ENCODE measurements at places on chromosomes 2 and 18.

DNA sequence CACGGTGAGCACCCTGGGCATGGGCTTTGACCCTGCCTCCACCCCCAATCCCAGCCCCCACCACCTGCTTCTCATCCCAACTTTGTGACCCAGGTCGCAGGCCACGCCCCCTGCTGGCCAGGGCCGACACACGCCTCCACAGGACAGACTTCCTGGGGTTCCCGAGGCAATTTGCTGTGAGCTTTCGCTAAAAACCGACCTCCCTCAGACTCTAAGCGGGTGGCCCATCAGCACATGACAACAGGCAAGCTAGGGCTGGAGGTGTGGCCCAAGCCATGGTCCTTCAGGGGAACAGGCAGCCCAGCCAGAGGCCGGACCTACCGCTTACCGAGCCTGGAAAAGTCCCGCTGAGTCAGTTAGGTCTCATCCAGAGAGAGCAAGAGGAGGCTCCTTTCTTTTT lies 31.9 kb downstream of the C1QL2 start:
- peak; percentile 58 for DNase-seq

GRCh38 chr2:171522052-171522787 lies at the start of gene CYBRD1:
Gene CYBRD1 (plus strand): TSS chr2:171522474. CDS start chr2:171522546, 72 bp downstream.
- DNase-seq = peak; percentile 96

DNA sequence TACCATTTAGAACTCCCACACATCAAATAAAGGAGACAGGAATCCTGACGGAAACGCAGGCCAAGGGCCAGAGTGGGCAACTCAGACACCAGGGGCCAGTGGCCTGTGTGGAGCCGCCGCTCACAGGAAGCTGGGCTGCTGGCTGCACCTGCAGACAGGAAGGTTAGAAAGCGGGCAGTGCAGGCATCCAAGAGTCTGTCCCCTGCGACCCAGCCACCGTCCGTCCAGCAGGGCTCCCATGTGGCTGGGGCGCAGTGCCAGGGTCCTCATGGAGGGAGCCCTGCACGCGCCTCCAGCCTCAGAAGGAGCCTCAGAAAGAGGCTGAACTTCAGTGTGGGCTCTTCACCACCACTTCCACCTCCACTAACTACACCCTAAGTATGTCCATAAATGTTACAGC lies 2.5 kb upstream of the ANO7 start:
- DNase-seq = no peak

GRCh38 chr2:42135381-42136312 lies 33.5 kb upstream of the EML4 start:
- DNase-seq = no peak

GRCh38 chr18:10299643-10300042 lies 154.8 kb upstream of the APCDD1 start:
- no peak for DNase-seq

- DNase-seq = no peak
Observed at GRCh38 chr2:70895998-70896764, 39.5 kb upstream of the ATP6V1B1 start.

DNA sequence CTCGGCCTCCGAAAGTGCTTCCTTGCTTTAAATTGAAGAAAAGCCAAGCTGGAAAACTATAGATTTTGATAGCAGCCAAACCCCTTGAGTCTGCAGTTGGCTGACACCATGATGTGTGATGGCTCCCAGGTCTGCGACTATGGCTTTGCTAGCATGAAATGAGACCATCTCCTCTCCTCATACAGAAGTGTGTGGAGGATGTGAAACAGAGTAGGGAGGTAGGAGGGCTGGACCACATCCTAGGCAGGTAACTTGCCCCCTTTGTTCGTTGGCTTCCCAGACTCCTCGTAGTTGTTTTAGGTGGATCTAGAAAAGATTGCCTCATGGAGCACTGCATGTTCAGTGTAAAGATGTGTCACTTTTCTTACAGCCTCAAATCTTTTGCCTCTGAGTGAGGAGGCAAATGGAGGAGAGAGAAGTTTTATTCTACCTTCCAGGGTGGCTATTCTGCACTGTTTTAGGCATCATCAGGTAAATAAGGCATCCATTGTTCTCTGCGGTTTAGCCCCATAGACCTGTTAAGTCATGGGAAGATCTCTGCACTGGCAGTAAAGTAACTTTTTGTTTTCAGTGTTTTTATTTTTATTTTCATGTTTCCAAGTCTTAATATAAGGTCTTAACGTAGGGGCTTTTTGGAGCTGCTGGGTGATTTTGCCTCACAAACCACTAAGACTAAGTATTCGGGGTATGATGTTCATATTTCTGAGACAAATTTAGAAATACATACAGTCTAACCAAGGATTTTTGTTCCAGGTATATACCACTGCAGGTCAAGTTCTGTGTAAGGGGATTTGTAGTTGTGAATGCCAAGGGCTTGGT lies 40.1 kb downstream of the MGAT5 start:
- no peak for DNase-seq

- DNase-seq = peak; percentile 55
Observed at GRCh38 chr18:63848159-63848558, 39.3 kb upstream of the SERPINB2 start.

GRCh38 chr2:241000831-241001321 lies 2.5 kb downstream of the SNED1 start:
- DNase-seq = no peak

GRCh38 chr2:10246831-10247230 lies 55.9 kb upstream of the HPCAL1 start:
- DNase-seq = no peak

DNA sequence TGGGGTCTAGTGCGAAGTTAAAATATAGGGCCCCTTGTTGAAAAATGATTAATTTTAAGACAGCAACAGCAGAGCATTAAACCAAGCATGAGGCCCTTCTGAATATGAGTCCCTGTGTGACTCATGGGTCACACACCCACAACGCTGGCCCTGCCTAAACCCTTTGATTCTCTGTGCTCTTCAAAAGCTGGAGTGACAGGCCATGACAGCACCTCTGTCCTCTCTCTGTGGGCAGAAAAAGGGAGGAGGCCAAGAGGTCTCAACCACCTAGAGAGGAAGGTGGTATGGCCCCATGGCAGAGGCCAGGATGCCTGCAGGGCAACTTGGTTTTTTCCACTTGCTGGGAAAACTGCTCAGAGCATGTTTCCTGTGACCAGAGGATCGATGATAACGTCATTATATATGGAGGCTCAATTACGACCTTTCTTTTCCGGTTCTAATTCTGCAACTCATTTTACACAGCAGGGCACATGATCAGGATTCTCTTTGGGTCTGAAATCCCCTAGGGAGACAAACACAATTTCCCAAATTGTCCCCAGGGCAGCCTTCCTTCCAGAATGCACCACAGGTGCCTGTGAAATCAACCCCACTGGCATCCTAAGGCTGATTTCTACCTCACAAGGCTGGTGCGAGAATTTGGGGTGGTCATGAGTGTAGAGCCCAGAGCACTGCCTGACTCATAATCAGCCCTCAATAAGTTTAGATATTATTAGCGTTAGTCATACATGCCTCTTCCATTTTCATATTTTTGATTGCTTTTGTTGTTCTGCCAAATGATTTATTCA lies 102.0 kb upstream of the PPP1CB start:
- no peak for DNase-seq

DNA sequence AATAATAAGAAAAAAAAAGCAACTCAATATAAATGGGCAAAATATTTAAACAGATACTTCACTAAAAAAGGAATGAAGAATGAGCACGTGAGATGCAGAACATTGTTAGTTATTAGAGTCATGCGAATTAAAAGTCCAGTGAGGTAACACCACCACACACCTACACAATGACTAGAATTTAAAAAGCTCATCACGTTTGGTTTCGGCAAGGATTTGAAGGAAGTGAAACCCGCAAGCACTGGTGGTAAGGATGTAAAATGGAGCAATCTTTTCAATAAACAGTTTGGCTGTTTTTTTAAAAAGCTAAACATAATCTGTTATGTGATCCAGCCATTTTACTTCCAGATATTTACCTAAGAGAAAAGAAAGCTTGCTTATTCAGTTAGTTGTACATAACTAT lies 1181.6 kb upstream of the CELF4 start:
- no peak for DNase-seq

DNA sequence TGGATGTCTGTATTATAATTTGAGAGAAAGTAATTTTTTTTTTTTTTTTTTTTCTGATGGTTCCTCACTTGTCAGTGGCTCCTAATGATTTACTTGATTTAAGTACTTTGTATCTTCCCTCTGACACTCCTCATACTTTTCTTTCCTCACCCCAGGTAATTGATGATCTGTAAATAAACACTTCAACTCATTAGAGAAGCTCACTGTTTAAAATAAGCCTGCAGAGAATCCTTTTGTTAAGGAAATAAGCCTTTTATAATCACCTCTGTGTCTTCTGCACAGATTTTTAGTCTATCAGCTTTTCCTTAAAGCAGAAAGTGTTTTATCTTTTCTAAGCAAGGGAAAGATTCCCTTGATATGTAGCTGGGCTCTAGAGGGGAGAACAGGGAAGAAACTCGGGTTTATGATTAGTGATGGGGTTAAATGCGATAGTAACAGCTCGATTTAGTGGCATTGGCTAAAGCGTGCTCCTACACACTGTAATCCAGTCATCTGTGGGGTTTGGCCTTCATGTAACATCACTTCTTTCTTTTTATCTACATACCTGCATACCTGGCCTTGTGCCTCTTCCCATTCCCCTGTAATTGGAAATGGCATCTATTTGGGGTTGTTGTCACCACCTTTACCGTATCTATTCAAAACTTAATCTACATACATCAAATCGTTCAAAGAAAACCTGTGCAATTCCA lies 60.1 kb upstream of the LRRTM1 start:
- no peak for DNase-seq

DNA sequence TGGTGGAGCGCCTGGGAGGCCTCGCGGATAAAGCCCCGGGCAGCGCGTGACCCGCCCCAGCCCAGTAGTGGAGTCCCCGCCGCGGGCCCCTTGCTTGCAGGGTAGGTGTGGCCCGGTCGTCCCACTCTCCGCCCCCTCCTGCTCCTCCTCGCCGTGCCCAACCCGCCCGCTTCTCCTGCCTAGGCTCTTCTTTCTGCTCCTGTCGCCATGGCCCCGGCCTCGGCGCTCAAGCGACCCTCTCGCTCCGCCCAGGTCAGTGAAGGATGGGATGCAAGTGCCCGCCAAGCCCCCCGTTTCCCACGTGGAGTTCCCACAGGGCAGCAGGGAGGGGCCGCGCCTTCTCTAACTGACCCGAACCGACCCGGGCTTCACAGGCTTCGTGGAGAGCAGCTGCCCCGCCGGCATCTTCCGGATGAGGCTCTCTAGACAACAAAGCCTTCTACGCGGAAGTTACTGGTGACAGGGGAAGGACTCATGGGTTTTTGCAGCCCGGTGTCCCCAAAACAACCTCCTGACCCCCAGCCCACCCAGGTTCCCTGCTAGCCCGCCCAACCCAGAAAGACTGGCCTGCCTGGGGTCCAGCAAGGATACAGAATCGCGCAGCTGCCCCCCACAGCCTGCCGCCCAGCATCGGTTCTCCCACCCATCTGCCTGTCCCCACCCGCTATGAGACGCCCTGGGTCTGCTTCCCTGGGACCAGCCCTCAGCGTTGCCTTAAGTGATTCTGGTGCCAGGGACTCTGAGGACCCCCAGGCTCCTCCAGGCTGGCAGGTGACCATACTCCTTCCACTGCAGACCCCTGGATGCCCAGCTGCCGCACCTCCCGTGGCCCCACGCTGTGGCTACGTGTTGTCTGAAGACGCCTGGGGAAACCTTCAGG lies 32.8 kb downstream of the TTC32 start:
- peak; percentile 77 for DNase-seq

DNA sequence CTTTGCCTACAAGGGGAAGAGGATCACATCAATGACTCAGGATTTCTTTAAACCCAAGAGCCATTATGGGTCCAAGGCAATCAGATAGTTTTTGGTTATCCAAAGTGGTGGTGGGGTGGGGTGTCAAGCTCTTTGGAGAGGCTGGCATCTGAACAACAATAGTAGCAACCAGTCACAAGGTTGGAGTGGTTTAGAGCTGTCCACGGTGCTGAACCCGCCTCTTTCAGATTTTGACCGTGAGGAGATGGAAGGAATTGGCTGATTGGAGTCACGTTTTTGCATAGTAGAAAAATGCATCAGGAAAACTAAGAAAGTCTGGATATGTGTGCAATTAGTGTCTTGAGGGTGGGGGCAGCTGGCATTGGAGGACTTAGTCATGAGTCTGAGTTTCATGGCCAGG lies 159.9 kb downstream of the LOXHD1 start:
- no peak for DNase-seq

DNA sequence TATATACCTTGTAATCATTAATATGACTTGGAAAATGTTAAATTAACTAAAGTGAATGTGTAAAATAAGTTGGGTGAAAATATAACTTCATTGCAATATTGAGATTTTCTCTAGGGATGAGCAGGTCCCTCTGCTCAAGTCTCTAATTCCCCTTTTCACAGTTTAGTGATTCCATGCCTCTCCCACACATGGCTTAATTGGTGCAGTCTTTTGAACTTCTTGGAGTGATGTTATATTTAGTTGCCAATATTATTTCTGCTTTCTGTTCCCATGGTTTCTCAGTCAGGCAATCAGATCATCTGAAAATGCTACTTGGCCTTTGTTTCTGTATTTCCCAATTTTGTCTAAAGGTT lies 233.7 kb upstream of the SPOPL start:
- DNase-seq = no peak

DNA sequence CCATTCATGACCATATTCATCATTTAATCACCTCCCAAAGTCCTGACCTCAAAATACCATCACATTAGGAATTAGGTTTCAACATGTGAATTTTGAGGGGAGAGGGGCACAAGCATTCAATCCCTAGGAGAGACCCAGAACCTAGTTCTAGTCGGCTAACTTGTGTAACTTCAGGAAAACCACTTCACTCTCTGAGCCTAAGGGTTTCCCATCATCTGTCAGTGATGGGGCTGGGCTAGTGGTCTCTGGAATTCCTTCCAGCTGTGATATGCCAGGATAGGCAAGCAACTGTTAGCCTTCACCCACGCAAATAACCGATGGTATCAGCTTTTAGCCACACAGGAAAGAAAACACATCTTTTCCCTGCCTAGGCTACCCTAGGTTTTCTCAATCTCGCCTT lies 52.5 kb upstream of the MEX3C start:
- DNase-seq = no peak

- no peak for DNase-seq
Observed at GRCh38 chr2:210727549-210727948, 171.2 kb downstream of the CPS1 start.

DNA sequence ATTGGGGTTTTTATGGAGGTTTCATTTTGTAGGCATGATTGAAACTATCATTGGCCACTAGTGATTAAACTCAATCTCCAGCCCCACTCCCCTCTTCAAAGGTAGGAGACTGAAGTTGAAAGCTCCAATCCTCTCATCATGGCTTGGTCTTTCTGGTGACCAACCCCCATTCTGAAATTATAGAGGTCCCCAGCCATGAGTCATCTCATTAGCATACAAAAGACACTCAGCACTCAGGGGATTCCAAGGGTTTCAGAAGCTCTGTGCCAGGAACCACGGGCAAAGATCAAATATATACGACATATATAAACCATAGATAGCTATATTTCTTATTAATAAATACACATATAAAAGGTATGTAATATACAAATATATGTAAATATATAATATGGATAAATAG lies 256.0 kb upstream of the POU3F3 start:
- DNase-seq = no peak
